ENCODE measurements at places on chromosomes 4 and X. TPM values are rescaled to one million over a fixed set of nuclear protein-coding genes. Genes with fewer than 3 reads are reported as not detected.

DNA sequence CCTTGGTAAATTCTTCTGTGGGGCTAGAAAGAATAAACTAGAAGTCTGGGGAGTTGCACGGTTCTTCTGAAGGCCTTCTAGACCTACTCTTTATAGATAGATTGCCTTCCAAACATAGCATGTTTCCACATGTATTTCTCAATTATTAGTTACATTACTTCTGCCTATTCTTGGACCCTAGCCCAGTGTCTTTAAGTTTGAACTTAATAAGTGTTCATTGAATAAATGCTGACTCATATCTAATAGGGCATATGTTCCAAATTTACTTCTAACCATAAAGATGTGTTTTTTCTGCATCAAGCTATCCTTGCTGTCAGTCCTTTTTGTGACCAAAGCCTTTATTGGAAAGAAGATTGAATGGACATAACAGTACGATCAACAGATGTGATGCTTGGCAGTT is 503.6 kb upstream of the ZFP42 start:
- DNase-seq: no peak

- no peak for DNase-seq
These were observed 62.3 kb upstream of the NAP1L5 start for GRCh38 chr4:88759895-88760290.

DNA sequence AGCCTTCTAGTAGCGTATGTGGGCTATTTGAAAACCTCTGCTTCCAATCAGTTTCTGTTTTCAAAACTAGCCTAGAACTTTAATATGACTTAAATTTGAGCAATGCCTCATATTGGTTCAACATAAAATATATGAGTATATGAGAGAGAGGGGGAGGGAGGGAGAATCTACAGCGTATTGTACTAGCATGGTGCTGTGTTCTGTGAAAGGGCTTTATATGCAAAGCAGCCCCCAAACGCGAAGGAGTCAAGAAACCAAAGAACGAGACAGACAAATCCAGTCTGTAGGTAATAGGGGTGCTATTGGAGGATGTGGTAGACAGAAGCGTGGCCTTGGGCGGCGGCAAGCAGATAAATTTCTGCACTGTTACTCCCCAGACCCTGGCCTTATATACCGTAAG is 784 bp upstream of the ANXA5 start:
- DNase-seq: no peak

GRCh38 chrX:28659269-28659668 is 72.0 kb downstream of the IL1RAPL1 start:
- DNase-seq: no peak

- peak; percentile 75 for DNase-seq
These were observed 222.1 kb downstream of the FRMPD4 start for GRCh38 chrX:12360383-12360782.

- no peak for DNase-seq
These were observed 287.0 kb downstream of the GASK1B start for GRCh38 chr4:157885811-157886210.

DNA sequence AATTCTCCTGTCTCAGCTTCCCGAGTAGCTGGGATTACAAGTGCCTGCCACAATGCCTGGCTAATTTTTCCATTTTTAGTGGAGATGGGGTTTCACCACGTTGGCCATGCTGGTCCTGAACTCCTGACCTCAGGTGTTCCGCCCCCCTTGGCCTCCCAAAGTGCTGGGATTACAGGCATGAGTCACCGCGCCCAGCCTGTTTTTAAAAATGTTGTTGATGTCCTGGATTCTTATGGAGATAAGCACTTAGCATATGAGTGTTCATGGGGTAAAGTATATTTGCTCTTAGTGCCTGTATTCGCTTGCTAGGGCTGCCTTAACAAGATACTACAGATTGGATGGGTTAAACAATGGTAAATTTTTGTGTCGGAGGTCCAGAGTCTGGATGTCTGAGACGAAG is 91.7 kb downstream of the CEP44 start:
- no peak for DNase-seq

DNA sequence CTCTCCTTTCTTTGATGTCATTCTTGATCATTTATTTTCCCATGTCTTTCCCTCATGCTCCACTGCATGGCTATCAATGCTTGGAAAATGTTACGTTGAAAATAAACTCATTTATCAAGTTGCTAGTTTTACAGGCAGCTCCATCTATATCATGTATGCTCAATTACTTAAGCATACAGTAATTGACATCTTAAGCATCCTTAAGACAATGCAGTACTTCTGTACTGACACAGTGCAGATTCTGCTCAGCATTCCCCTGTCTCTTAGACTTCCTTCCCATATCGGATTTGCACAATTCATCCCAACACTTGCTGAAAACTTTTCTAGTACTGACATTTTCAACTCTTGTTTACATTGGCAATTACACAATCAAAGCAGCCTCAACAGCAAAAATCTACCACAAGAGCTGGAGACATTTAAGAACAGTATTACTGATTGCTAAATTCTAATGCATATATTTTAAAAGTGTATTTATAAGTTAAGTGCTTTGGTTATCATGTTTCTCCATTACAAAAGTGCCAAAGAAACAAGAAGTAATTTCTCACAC is 165.6 kb downstream of the ATP10D start:
- no peak for DNase-seq

DNA sequence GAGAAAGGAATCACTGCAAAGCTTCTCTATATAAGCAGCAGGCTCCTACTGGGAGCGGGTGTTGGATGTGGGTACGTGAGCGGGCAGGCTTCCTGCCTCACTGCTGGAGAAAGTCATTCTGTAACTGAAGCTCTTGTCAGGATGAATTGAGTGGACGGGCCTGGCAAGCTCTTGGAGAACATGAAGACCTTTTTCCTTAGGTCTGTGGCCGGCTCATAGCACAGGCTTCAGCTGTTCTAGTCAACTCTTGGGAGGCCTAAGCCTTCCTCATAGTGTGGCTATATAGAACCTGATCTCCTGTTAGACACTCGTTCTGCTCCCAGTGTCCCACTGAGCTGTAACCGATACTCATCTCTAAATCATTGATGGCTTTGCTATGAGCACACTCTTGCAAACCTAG is 108.2 kb upstream of the GPC4 start:
- no peak for DNase-seq

DNA sequence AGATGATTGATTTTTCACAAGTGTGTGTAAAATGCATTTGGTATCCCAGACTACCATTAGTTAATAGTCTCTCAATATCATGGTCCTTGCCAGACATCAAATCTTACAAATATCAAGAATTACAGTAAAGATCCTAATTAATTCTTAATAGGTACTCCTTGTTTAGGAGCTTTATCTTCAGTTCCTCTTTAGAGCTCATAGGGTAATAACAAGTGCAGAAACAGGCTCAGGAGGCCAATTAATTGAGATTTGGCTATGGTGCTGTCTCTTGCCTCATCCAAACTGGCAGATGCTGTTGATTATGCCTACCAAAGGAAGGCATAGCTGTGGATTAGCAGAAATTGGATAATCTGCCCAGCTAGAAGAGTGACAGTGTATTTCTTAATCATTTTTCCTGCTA is 6.9 kb downstream of the MTMR1 start:
- no peak for DNase-seq

GRCh38 chr4:114547340-114548134 is 51.1 kb upstream of the UGT8 start:
- DNase-seq: no peak

- peak; percentile 12 for DNase-seq
These were observed 209.1 kb downstream of the RELL1 start for GRCh38 chr4:37477126-37477525.

DNA sequence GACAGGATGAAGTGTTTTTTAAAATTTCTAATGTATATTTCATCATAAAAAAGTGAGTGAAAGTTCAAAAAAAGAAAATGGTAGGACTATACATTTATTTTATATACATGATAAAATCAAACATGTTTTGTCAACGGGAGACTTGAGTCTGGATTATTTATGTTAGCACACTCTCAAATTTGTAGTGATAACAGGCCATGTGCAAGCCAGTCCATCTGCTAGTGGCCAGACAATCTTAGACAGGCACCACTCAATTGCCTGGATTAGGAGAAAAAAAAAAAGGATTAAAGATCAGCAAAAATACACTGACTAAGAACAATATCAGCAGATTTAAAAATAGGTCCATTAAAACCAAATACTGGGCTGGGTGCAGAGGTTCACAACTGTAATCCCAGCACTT is 71.9 kb downstream of the KCNIP4 start:
- DNase-seq: no peak

DNA sequence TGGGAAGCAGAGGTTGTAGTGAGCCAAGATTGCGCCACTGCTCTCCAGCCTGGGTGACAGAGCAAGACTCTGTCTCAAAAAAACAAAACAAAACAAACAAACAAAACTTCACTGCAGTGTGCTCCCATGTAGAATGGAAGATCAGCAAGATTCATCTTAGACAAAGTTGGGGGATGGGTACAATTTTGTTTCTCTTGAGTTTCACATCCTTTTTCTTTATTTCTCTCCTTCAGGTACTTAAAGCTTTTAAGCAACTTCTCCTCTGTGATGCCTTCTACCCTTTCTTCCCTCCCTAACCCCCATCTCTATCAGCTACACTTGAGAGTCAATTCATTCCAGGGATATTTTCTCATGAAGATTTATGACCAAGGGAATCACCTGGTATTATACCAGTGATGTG is 15.5 kb upstream of the RBBP7 start:
- no peak for DNase-seq

Gene PABPC5
- total RNA-seq: not detected

Gene PDK3
- total RNA-seq: 8.6 TPM

Gene RAB33A
- total RNA-seq: not detected

Data from foreskin keratinocyte (primary cell).